Stimulated activated CD4-positive, alpha-beta T cell treated with anti-CD3 and anti-CD28 coated beads, TNF-alpha, amount 100 ng/mL, for 48 hours (primary cell): ENCODE measurements at places on chromosomes 4 and X.

GRCh38 chr4:75030649-75031235, 97.8 kb downstream of the PARM1 start:
- DNase-seq = no peak

GRCh38 chrX:17814059-17814458, 47.0 kb downstream of the RAI2 start:
- no peak for DNase-seq

DNA sequence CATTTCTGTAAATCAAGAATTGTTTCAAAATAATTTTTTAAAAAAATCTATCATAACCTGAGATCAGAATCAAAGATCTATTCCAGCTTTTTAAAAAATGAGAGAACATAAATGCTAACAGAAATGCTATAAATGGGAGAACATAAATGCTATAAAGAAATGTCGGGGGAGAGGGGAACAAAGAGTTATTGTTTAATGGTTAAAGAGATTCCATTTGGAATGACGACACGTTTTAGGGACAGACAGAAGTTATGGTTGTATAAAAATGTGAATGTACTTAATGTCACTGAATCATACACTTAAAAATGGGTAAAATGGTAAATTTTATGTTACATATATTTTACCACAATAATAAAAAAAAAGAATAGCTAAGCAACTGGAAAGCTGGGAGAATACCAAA, 127.1 kb downstream of the ATRX start:
- DNase-seq = no peak

GRCh38 chr4:107835406-107835805, 10.7 kb downstream of the SGMS2 start:
- DNase-seq = no peak

DNA sequence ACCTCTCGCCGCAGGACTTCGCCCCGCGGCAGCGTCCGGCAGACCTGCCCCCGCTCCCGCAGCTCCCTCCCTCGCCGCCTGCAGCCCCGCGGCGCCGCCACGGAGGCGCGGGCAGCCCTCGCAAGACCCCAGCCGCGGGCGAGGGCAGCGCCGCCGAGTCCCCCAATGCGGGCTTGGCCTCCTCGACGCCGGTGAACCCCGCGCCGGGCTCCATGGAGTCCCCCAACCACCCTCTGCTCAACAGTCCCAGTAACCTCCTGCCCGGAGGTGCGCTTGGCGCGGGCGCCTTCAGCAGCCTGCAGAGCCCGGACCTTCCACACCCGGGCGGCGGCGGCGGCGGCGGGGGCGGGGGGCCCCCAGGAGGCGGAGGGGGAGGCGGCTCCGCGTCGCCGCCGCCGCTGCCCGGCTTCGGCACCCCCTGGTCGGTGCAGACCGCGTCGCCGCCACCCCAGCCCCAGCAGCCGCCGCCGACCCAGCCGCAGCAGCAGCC, 1.2 kb downstream of the CPEB2 start:
- DNase-seq = no peak

- DNase-seq = no peak
These were observed 35.3 kb downstream of the NBDY start for GRCh38 chrX:56764153-56764974.

- no peak for DNase-seq
These were observed 59.5 kb upstream of the KDR start for GRCh38 chr4:55184600-55185523.

DNA sequence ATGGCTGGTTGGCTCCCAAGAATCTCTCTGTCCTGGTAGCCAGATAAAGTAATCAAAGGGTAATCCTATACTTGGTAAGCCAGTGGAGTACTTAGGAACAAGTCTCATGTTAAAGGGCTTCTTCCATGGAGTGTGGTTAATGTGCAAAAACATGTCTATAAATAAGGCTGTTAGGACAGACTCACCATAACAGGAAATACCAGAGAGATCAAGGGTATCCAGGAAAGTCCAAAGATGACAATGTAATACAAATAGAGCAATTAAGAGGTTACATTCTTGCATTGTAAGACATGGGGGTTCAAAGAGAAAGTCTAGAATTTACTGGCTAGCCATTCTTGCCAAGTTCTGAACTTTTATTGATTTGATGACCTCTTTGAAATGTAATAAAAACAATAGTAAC, 61.9 kb upstream of the ZCCHC13 start:
- DNase-seq = no peak

DNA sequence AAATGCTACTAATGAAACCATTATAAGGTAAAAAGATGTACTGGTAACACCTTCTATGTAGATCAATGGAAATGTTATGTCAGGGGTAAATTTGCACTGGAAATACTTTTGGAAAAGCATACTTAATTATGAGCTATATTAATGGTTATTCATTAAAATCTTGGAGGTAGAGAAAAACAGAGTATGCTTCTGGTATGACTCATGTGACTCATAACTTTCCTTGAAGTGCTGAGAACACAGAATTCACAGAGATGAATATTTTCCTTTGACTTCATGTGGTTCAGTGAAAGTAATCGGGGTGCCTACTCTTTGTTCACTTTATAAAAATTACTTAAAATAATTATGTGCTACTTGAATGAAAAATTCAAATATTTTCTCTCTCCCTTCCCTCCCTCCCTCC, 254.2 kb downstream of the KCTD8 start:
- no peak for DNase-seq

DNA sequence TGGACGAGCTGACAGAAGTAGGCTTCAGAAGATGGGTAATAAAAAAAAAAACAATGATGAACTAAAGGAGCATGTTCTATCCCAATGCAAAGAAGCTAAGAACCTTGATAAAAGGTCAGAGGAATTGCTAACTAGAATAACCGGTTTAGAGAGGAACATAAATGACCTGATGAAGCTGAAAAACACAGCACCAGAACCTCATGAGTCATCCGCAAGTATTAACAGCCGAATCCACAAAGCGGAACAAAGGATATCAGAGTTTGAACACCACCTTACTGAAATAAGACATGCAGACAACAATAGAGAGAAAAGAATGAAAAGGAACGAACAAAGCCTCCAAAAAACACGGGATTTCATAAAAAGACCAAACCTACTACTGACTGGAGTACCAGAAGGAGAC, 10.5 kb downstream of the NELFA start:
- DNase-seq = no peak
